ENCODE measurements at places on chromosomes 2 and 18.

DNA sequence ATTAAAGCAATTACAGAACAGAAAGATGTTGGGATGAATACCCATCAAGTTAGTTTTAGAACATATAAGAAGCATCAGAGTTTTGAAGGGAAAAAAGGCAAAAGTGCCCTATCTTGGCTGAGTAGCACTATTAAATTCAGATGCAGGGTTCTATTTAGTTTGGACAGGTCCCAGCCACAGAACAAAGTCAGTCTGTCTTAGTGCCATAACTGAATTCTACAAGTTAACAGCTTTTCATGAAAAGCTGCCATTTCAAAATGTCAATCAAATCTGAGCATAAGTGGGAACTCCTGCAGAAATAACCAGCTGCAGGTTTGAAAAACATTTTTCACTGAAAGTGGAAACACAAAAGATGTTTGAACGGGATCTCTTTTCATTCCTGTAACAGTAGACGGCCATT, 160.4 kb downstream of the SRBD1 start:
- DNase-seq, result no peak

GRCh38 chr2:149908726-149909683, 321.4 kb upstream of the MMADHC start:
- DNase-seq, result no peak

- no peak for DNase-seq
Observed at GRCh38 chr2:217513258-217513657, 489.5 kb downstream of the TNS1 start.

DNA sequence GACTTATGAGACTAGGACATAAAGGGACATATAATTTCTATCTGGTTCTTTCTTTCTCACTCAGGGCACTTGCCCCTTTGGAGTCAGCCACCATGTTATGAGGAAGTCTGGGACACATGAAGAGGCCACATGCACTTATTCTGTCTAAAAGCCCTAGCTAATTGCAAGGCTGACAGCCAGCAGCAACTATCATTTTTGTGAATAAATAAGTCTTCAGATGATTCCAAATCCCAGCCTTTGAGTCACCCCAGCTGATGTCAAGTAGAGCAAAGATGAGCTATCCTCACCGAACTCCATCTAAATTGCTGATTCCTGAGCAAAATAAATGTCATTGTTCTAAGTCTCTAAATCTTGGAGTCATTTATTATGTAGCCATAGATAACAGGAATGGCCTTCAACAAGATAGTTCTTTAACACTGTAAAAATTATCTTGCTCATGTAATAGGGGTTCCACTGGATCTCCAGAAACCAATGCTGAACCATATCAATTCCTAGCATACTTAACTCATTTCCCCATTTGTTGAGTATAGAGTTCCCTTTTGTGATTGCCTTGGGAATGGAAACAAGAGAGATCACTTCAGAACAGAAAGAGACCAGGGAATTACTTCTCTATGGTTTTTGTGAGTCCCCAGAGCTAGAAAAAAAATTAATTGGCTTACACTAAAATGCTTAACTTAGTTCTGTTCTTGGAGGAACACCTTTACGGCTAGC, 50.6 kb upstream of the FN1 start:
- DNase-seq, result no peak

DNA sequence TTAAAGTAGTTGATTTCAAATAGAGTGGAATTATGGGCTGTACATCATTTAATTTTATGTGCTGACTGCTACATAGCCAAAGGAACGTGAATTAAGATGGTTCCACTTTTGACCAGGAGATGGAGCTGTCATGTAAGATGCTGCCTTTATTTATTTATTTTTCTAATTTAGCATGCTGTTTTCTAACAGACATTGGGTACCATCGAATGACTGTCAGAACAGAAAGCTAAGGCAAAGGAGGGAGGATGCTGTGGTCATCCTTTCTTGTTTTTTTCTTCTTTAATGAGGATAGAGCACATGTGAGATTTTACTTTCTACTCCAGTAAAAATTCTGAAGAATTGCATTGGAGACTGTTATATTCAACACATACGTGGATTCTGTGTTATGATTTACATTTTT, at the start of gene SCN2A:
Gene SCN2A, plus strand, starts transcription at position 185 of the 400 bp plus-strand sequence. CDS start 56,410 bp downstream, outside the sequence.
- peak; percentile 33 for DNase-seq

GRCh38 chr2:135099802-135100483, 47.9 kb downstream of the RAB3GAP1 start:
- DNase-seq, result no peak

DNA sequence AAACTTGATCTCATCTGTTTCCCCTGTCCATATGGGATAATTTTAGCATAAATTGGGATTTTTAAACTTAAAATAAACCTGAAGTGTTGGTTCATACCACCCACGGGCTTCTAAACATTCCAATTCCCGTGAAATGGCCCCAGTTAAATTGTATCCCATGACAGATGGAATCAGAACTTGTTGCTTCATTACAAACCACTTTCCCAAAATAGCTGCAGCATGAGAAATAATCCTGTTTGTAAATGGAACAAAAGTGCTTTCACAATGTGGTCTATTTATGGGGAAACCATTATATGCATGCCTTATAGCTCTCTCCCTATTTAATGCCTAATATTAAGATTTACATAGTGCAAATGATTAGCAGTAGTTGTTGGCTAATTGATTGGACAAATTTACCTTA, 15.9 kb downstream of the SCG2 start:
- DNase-seq, result no peak

GRCh38 chr2:30561349-30561748, 114.3 kb downstream of the LCLAT1 start:
- DNase-seq, result no peak

DNA sequence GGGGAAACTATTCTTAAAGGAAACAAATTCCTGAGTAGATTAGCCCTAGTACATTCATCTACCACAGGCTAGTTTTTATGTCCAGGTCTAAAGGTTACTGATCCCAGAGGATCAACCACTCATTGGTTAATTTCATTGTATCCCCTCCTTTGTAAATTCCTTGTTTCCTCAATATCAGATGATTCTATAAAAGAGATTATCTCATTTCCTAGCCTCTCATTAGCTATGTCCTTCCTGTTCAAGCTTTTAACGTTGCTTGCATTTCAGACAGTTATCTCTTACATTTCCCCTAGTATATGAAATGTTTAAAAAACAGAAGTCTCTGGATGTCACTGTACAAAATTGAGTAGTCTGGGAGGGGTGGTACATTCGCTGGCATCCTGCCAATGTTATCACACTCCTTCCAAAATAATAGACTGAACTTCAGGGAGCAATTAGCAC, 24.2 kb upstream of the ARMC9 start:
- no peak for DNase-seq

DNA sequence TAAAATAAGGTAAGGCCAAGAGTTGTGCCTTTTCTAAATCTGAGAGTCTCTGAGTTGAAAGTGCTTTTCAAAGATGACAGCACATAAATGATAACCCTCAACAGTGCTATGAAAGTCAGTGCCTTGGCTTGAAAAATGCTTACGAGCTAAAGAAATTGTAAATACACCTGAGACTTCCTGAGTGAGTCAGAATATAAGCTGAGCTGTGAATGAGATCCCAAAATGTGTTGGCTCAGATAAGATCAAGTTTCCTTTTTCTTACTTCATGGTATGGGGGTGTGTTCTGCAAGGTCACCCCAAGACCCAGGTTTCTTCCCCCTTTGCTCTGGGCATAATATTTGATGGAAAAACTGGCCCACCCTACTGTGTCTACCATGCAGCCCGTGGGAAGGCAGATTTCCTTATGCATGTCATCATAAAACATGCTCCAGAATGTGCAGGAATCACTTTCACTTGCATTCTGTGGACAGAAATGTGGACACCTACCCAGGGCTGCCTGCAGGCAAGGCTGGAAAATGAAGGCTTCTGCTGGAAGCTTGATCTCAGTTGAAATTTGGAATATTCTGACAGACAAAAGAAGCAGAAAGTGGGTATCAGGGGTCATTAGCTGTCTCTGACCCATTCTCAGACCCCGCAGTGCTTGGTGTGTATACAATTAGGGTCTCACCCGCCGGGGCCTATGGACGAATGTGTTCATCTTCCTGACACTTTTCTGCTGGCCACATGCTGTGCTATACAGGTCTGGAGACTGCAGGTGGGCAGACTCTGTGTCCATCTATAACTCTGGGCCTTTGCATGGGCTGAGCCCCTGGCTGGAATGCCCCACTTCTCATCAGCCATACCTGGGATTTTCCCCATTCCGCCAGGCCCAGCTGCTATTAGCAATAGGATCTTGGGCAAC, 212.6 kb downstream of the SH3RF3 start:
- peak; percentile 41 for DNase-seq

- no peak for DNase-seq
Observed at GRCh38 chr18:53756610-53756972, 467.9 kb downstream of the MBD2 start.

DNA sequence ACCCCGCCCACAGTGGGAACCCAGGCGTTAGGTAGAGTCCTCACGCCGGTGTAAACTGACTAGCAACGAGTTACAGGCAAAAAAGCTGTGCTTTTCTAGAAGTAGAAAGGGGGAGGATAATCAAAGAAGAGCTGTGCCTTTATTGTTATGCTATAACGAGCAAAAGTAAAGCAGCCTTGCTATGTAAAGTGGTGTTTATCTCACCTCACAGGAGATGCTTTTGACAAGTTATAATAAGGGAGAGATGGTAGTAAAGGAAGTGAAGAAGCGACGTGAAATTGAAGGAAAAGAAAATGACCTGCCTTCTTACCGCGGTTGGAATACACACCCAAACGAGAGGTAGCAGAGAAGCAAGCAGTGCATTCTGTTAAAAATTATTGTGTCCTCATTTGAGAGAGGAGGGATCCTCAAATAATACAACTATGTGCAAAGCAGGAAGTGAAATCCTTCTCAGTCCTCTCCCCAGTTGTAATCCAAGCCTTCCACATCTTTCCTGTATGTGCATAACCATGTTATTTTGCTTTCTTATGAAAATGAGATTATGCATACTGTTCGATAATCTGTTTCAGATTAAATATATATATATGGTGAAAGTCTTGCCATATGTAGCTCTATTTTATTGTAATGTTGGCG, 962 bp downstream of the TANK start:
- DNase-seq, result peak; percentile 13

DNA sequence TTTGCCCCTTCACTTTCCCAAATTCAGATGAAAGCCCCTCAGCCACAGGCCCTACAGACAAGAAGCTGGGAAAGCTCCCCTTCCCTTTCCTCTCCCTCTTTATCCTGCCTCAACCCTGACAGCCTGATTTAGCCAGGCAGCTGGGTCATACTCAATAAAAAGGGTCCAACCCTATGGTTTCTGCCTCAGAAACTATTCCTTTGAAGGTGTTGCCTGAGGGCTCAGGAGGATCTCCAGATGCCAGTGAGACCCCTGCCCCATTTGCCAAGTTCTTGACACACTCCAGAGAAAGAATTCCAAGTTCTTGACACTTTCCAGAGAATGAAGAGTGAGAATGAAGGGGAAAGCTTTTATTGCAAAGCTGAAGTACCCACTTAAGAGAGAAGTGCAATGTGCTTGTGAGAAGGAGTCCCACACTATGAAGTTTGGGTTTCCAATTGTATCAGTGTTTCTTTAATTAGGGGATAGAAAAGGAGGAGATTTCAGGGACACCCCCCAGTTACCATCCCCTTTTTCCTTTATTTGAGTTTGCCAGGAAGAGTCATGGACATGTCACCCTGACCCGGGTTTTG, 576.2 kb downstream of the METTL4 start:
- DNase-seq, result no peak

DNA sequence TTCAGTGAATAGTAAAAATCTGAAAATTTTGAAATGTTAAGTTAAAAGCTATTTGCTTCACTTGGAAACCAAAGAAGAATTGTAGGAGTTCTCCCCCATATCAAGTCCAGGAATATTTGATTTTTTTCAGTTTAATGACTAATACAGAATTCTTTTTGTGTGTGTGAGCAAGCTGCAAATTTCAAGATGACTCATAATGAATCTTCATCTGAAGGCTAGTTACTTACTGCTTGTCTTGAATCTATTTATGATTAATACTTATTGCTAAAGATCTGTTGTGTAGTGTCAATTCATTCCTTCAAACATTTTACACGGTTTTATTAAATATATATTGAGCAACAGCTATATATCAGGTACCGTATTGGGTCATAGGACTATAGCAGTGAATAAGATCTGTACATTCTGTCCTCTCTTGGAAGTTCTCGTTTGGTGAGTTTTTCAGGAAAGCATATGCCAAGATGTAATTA, 47.8 kb upstream of the CAVIN2 start:
- peak; percentile 4 for DNase-seq

GRCh38 chr2:240255165-240255491, 114.7 kb upstream of the OTOS start:
- DNase-seq, result no peak

DNA sequence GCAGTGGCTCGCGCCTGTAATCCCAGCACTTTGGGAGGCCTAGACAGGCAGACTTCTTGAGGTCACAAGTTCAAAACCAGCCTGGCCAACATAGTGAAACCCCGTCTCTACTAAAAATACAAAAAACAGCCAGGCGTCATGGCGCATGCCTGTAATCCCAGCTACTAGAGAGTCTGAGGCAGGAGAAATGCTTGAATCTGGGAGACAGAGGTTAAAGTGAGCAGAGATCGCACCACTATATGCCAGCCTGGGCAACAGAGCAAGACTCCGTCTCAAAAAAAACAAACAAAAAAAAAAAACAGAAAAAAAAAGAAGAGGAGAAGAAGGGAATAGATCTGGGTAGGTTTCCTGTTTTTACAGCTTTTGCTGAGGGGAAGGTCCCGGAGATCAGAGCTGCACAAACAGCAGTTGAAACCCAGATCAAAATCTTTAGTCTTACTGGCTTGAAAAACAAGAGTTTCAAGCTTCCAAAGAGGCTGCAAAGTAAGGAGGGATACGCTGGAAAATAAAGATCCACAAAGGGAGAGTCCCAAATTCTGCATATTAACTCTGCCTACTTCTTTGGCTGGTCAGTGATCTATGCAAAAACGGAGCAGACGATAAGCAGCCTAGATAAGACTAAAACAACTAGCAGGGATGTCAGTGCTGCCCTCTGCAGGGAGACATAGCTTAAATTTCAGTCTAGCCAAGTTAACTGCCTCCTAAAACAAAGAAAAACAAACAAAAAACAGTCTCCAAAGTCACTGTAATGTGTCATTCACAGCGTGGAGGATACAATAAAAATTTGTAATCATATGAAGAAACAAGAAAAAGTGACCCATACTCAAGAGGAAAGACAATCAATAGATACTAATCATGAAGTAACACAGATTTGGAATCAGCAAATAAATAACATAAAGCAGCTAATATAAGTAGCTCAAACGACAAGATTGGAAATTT, 74.1 kb downstream of the TLK1 start:
- peak; percentile 57 for DNase-seq

- no peak for DNase-seq
Observed at GRCh38 chr2:193520709-193521458, 1326.2 kb upstream of the TMEFF2 start.
